ENCODE measurements at places on chromosomes 4 and X.

DNA sequence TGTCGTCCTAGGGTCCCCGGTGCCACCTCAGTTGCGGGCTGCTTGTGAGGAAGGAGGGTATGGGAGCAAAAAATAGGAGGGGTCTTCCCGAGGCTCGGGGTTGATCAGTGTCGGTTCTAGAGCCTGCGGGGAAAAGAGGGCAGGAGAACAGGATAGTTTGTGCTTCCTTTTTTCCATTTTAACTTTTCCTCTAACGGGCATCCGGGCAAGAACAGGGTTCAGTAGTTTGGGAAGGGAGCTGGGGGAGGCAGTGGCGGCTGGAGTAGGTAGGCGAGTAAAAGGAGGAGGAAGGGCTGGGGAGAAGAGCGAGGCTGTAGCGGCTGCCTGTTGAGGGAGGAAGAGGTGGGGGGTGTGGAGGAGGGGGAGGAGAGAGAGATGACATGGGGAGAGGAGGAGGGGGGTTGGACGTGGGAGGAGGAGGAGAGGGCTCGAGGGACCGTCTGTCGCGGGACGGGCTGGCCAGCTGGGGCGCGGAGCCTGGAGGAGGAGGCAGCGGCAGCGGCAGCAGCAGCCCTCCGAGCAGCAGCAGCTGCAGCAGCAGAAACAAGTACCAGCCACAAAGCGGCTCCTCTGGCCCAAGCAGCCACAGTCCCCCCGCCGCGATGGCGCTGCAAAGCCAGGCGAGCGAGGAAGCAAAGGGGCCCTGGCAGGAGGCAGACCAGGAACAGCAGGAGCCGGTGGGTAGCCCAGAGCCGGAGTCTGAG lies at the start of gene SLC16A2:
Gene SLC16A2 (plus strand): TSS at position 458 of the 704 bp plus-strand sequence. CDS start 145 bp downstream, at position 603.
- DNase-seq = peak; percentile 40

- peak; percentile 80 for DNase-seq
These were observed 43.3 kb upstream of the STX18 start for GRCh38 chr4:4585012-4585670.

- no peak for DNase-seq
These were observed 270.8 kb downstream of the GRIA3 start for GRCh38 chrX:123454712-123455431.

DNA sequence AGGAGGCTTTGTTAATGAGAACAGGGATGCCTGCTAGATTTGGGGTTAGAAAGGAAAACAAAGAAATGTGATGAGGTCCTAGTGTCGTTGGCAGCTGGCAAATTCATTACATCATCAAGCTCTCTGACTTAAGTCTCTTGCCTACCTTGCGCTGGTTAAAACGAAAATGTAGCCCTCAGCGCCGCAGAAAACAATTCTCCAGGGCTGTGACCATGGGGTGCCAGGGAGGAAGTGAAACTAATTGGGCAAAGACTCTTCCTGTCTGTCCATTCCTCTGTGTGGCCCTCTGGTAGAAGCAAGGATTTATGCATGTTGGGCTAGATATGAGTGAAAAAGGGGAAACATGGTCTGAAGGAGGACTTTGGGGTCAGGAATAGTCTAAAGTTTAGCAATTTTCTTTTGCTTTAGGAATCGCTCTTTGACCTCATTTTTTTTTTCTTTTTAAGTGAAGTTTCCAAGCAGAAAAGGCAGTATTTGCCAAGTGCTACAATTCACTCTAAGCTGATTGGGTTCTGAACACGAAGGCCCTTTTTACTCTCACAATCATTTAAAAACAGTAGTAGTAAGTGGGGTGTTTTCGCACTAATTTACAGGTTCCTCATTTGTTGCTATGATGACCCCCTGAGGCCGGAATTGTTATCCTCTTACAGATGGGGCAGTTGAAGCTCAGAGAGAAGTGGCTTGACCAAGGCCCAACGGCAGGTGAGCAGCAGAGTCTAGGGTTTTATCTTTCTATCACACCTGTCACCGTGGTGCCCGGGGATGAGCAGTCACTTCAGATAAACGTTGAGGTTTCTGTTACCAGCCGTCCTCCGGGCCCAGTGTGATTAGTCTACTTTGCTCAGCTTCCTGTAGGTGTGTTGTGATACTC lies 27.3 kb upstream of the CHRNA9 start:
- DNase-seq = no peak

DNA sequence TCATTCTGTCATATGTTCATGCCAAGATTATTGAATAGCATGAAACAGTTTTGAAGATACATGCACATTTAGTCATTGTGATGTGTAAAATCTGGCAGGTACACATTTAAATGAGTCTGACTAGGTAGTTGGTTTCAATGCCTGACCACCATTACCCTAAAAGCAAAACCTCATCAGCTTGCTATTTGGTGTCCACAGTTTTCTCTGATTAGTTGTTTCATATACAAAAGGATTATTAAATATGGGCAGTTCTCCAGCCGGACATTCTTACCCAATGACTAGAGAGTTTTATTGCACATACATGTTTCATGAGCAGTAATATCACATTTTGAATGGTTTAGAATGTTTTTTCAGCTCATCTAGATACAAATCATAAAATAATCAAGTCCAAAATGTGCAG lies 23.7 kb downstream of the DCHS2 start:
- peak; percentile 16 for DNase-seq

DNA sequence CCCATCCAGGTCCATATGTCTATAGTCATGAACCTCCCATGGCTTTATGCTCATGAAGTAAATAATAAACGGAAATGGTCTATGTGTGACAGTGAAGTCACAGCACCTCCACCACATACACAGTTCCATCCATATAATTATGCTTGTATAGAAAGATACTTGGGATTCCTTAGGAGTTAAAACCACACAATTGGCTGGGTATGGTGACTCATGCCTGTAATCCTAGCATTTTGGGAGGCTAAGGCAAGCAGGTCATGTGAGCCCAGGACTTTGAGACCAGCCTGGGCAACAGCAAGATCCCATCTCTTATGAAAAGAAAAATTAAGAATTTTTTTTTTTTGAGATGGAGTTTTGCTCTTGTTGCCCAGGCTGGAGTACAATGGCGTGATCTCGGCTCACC lies 55.6 kb upstream of the RBM47 start:
- peak; percentile 40 for DNase-seq

DNA sequence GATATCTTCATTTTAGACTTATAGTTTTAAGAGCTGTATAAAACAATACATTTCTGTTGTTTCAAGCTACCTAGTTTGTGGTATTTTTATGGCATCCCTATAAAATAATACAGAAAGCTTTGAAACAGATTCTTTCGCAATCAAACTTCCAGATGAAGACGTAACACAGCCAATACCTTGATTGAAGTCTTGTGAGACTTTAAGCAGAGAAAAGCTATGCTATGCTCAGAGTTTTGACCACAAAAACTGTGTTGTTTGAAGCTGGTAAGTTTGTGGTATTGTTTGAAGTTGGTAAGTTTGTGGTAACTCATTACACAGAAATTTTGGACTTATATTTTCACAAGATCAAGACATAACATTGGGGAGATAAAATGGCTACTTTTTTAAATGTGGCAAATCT lies 201.8 kb upstream of the UGT8 start:
- no peak for DNase-seq

- no peak for DNase-seq
These were observed 498.4 kb downstream of the BCOR start for GRCh38 chrX:39599339-39599738.

DNA sequence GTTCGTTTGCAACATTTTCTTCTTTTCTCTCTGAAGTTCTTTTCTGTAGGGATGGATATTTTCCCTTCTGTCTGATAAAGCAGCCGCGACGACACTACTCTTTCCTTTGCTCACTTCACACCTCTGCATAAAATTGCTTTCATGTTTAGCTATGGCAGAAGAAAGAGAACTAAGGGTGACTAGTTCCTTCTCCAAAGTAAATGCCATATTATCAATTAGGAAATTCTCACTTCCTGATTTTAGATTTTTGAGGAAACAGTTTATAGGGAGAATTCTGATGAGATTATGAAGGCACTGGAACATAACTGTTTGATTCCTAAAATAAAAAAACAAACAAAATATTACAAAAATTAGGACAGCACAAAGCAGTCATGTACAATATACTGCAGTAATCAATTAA lies 29.2 kb downstream of the FANCB start:
- no peak for DNase-seq

GRCh38 chr4:36099509-36099908 lies 144.8 kb downstream of the ARAP2 start:
- DNase-seq = no peak

- no peak for DNase-seq
These were observed 407.9 kb upstream of the AADAT start for GRCh38 chr4:170497689-170498088.

DNA sequence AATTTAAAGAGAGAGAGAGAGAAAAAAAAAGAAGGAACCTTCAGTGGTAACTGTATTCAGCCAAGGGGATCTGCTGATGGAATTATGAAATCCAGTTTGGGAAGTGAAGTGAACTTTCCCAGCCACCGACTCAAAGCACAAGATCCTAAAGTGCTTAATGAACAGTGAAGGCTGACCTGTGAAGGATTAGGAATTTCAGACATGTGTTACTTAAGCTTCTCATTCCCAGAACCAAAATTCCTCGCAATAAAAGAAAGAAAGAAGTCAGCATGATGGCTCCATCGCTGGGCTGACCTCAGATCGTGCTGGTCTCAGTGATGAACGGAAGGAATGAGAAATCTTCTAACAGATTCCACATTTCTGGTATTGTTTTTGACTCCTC lies 135.2 kb downstream of the ARSF start:
- peak; percentile 71 for DNase-seq

GRCh38 chr4:53790286-53790685 lies 199.0 kb upstream of the LNX1 start:
- DNase-seq = no peak

DNA sequence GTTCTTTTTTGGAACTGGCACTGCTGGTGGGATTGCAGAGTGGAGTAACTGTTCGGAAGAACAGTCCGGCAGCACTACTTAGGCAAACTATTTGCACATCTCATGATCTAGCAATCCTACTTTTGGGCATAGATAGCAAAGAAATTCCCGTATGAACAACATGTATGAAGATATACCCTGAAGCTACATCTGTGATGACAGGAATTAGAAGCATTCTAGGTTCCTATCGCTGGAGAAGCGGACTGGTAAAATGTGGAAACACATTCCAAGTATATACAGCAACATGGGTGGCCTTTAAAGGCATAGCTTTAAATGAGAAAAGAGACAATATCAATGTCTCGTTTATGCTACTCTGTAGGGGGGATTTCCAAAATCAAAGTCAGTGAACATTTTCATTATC lies 3.1 kb downstream of the DCAF16 start:
- no peak for DNase-seq

DNA sequence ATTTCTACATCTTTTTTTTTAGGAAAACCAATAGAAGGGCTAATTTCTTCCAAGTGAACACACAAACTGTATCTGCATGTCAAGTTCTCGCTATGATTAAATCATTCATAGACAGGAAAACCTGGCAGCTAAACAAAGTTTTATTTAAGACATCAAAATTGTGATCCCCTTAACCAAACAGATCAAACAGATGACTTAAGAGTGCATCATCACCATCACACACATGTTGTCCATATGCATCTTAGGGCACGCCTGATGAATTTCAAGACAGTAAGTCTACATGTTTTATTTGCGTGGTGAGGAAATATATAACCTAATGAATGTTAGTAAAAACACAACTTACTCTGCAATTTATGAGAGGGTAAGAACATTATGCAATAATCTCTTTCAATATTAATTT lies 317.0 kb upstream of the ANXA10 start:
- peak; percentile 83 for DNase-seq

DNA sequence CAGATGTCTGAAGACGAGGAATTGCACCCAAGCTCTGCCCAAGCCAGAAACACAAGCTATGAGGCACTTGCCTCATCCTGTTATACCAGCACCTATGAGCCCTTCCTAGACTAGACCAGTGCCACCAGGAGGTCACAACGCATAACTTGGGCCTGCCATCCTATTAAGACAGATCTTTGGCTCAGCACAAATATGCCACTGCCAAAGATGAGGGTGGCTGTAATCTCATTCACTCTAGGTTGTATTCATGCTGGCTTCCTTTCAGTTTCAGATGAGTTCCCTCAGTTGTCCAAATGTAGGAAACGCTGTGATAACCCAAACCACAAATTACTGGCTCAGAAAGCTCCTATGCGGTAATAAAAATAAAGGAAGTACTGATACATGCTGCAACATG lies 76.5 kb upstream of the CITED1 start:
- DNase-seq = no peak
